ENCODE measurements at places on chromosomes 1 and 21.
A peak's percentile ranks its signal among the peaks of the same experiment; 100 is the strongest.

DNA sequence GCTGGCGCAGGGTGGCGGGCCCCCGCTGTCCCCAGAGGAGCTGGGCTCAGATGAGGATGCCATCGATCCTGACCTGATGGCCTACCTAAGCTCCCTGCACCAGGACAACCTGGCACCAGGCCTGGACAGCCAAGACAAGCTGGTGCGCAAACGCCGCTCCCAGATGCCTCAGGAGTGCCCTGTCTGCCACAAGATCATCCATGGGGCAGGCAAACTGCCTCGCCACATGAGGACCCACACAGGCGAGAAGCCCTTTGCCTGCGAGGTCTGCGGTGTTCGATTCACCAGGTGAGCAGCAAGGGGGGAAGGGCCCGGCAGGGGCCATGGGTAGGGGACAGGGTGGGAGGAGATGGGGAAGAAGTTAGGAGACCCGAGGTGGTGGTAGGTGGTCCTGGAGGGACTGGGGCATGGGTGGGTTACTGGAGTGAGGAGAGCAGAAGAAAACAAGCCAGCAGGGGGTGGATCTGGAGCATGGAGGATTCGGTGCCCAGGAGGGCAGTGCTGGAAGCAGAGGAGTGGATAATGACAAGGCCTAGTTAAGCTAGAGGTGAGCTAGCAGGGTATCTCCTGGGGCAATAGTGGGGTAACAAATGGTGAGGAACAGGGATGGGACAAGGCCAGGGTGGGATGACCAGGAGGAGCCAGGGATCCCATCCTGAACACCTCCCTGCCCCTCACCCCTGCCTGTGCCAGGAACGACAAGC, 13.1 kb downstream of the ZBTB7B start:
- DNase-seq, result no peak

- DNase-seq, result no peak
Measured at GRCh38 chr1:94688646-94689045, 131.5 kb upstream of the SLC44A3 start.

- DNase-seq, result no peak
Measured at GRCh38 chr1:66641891-66642473, 108.0 kb downstream of the SGIP1 start.

- DNase-seq, result peak; percentile 25
Measured at GRCh38 chr1:61244114-61244513, 161.8 kb downstream of the NFIA start.

GRCh38 chr1:117759535-117759934, 153.7 kb downstream of the TENT5C start:
- no peak for DNase-seq

GRCh38 chr1:81509594-81509993, 291.1 kb upstream of the ADGRL2 start:
- no peak for DNase-seq

- DNase-seq, result peak; percentile 28
Measured at GRCh38 chr21:33299181-33299752, 25.5 kb upstream of the IFNAR1 start.
